Femur (tissue), 1 donor: ENCODE measurements at places on chromosomes 1 and 21.

DNA sequence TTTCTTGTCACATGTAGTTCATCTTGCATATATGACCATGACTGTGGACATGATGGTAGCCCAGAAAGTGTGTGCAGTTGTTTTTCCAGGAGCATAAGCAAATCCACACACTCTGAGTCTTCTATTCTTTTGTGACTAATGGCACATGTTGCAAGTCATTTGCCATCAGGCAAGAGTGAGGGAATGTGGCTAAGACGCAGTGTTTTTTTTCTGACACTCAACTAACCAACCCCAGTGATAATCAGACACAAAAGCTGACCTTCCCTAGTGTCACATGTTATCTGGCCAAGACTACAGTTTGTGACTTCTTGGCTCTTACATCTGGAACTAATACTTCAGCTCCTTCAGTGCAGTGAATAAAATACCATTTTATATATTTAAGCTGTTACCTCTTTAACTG lies 108.8 kb downstream of the ITSN1 start:
- DNase-seq = no peak

DNA sequence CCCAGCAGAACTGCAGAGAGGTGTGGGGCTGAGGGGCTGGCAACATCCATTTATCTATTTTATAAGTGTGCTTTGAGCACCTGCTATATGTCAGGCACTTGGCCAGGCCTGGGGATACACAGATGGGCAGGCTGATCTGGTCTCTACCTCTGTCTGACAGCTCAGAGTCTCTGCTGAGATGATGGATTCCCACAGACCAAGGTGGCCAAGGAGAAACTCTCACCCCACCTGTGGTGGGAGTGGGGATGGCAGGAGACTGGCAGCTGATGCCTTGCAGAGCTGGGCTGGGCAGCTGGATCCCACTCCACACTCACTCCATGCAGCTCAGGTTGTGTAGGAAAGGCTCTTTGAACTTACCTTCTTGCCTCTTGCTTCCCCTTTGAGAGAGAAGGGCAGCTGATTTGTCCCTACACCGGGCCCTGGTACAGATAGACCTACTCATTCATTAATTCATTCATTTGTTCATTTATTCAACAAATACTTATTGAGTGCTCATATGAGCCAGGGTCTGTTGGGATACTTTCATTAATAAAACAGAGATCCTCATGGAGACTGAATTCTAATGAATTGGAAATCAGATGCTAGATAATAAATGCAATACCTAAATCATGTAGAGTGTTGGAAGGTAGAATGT lies 9.0 kb downstream of the ADORA1 start:
- no peak for DNase-seq

DNA sequence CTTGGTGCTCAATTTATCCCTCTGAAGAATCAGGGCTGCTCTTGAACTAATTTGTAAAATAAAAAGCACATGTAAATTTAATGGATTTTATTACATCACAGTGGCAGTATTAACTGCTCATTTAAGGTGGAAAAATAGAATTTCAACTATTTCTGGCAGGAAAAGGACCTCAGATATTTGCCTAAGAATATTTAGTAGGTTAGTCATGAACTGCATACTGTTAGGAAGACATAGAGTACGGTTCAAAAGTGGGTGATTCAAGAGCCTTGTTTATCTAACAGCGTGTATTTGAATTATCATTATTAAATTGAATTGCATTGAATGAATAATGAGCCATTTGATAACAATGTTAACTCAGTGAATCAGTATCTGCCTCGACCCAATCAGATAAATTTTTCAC lies 248.8 kb upstream of the PBX1 start:
- no peak for DNase-seq

GRCh38 chr21:15559660-15560059 lies 170.1 kb upstream of the USP25 start:
- DNase-seq = no peak

DNA sequence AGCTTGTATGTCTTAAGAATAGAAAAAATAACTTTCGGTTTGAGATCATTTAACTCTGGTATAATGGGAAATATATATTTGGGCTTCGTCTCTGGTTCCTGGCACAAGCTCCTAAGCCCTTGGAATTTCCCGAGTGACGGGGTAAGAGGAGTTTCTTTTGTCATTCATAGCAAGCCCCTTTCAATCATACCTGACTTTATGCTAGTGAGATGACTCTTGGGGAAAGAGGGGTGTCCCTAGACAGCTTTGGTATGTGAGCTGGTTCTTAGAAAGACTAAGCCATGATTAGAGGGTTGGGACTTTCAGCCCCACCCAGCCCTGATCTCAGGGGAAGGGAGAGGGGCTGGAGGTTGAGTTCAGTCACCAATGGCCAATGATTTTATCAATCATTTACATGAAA lies 13.9 kb upstream of the MTARC1 start:
- no peak for DNase-seq
